Uterus (tissue), 4 donors: ENCODE measurements at places on chromosomes 16 and 17.

DNA sequence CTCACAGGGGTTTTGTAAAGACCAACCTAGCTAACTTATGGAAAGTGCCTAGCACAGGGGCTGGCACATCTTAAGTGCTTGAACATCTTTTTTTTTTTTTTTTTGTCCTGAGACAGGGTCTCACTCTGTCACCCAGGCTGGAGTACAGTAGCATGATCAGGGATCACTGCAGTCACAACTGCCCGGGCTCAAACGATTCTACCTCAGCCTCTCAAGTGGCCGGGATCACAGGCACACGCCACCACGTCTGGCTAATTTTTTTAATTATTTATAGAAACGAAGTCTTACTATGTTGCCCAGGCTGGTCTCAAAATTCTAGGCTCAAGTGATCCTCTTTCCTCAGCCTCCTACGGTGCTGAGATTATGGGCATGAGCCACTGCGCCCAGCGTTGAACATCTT lies 1.3 kb downstream of the LYRM9 start:
- DNase-seq, result no peak

GRCh38 chr17:38588788-38589174 lies 17.0 kb downstream of the SRCIN1 start:
- DNase-seq, result no peak

GRCh38 chr16:7221157-7221556 lies 111.5 kb upstream of the RBFOX1 start:
- no peak for DNase-seq

GRCh38 chr16:704552-705380 lies 835 bp downstream of the FBXL16 start:
- DNase-seq, result no peak

GRCh38 chr17:81270279-81270678 lies 24.8 kb downstream of the SLC38A10 start:
- DNase-seq, result no peak

- DNase-seq, result no peak
Observed at GRCh38 chr16:8858994-8859912, 9.6 kb downstream of the CARHSP1 start.

DNA sequence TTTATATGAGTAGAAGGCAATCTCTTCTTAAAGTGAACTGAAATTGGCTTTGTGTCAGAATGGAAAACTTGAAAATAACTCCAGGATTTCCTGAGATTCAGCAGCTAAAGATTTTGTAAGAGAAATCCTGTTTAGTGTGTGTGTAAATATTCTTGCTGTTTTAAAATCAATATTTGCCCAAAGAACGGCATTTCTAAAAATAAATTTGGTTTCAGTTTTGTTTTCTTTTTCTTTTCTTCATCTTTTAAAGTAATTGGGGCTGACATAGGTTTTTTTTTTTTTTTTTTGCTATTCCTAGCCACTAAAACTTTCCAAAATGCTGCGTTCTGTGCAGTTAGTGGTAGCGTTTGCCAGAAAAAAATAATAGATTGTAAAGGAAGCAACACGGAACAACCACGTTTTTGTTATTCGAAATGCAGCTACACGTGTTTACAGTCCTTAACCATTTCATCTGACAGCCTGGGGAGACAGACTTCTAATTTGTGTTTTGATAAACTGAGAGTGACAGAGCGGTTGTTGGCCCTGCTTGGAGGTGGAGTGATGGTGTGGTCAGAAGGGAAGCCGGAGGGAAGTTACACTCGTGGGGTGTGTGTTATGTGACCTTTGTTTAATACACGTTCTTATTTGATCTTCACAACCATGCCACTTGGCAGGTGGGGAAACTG lies 21.6 kb upstream of the SMPD3 start:
- no peak for DNase-seq

GRCh38 chr16:67833030-67833414 lies 9.1 kb upstream of the THAP11 start:
- DNase-seq, result no peak

DNA sequence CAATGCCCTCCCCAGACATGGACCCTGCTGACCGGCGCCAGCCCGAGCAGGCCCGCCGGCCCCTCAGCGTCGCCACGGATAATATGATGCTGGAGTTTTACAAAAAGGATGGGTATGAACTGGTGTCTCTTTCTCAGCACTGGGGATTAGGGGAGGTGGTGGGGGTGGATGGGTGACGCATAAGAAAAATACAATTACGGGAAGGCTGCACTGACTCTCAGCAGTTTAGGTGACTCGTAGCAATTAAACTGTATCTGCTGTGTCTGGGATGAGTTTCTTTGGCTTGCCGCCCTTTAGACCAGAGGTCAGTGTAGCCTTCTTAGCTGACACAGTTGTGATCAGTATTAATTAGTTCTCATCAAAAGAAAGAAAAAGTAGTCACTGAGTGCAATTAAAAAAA lies 59.0 kb downstream of the ELAC2 start:
- no peak for DNase-seq

GRCh38 chr17:49886036-49886435 lies 38.2 kb upstream of the TAC4 start:
- DNase-seq, result no peak

GRCh38 chr16:75494661-75495075 lies 573 bp downstream of the CHST6 start:
- DNase-seq, result no peak

GRCh38 chr17:62703261-62703775 lies 75.8 kb downstream of the MRC2 start:
- DNase-seq, result peak; percentile 33

GRCh38 chr16:70495425-70496182 lies 27.8 kb downstream of the COG4 start:
- no peak for DNase-seq

DNA sequence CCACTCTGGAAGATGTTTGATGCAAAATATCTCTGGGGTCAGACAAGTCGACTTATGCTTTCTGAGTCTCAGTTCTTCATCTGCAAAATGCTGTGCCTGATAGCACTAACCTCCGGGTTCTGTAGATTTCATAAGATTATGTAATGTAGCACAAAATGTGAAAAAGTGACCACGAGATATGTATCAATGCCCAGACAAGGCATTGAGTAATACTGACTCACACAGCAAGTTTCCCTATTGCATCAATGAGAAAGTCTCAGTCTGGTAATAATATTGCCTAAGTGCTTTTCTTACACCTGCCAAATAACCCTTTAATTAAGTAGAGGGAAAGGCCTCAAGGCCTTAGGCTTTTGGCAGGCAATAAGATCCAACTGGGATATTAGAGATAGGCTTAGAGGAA lies 41.4 kb upstream of the MMP2 start:
- DNase-seq, result no peak

DNA sequence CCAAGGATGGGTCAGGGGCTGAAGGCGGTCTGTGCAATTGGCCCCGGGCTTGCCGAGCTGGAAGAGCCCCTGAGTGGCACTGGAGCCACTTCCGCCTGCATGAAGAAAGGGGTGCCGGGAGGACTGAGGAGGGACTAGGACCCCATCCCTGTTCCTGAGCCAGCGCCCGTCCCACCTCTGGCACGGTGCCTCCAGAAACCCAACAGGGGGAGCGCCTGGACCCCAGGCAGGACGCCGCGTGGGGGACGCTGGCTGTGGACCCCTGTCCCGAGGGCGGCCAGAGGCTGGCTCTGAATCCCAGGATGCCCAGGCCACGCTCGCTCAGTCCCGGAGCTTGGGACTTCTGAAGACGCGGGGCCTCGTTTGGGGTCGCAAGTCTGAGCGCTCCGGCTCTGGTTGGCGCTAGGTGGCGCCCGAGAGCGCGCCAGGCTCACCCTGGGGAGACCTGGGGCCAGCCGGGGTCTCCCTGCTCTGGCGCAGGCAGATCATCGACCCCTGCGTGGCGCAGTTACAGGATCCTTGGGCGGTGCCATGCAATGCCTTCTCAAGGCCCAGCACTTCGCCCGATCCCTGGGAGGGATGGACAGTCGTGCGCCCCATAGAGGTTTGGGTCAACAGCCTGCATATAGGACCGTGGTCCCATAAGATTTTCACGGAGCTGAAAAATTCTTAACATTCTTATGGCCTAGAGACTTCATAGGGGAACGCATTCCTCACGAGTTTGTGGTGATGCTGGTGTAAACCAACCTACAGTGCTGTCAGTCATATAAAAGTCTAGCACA lies 58.5 kb upstream of the CREBBP start:
- peak; percentile 63 for DNase-seq

- DNase-seq, result no peak
Observed at GRCh38 chr16:7420079-7420478, 87.4 kb downstream of the RBFOX1 start.

DNA sequence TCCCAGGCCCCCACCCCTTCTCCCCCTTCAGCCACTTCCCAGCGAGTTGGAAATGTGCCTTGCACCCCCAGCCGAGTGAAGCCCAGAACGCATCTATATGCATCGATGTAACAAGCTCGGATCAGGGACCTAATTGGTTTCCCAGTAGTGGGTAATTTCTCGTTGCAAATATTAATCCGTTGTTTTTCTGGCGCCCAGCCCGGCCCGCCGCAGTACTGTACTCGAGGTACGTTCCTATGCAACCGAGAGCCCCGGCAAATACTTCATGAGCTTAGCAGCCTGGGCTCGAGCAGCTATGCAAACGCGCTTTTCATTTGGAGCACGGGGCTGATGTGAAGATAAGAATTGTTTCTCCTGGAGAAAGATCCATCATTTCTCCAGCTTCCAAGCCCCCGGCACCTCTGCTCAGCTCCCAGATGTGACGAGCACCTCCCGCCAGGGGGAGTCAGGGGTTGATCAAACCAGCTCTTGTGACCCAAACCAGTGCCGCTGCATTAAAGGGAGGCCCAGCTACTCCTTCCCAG lies 229.8 kb downstream of the KATNIP start:
- peak; percentile 58 for DNase-seq

DNA sequence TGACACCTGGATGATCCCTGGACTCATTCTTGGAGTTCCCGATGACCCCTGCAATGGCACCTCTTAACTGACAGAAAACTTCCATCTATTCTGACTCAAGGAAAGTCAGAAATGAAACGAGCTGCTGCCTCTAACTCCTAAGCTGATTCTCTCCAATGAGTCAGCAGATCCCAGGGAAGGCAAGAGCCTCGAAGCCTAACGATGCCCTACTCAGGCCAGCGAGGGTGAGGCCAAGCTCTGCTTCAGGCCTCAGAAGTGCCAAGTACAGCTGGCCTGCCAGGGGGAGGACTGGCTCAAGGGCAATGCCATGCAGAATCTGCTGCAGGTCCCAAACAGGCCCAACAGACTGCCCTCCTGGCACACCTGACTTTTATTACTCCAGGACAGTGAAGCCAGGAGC lies 36.3 kb downstream of the PLXDC1 start:
- no peak for DNase-seq

- no peak for DNase-seq
Observed at GRCh38 chr17:34009912-34010311, 245.2 kb upstream of the CCL2 start.

- DNase-seq, result no peak
Observed at GRCh38 chr17:42853968-42854790, 3.2 kb downstream of the AOC3 start.

GRCh38 chr16:21223787-21224186 lies 9.7 kb upstream of the ANKS4B start:
- DNase-seq, result no peak

DNA sequence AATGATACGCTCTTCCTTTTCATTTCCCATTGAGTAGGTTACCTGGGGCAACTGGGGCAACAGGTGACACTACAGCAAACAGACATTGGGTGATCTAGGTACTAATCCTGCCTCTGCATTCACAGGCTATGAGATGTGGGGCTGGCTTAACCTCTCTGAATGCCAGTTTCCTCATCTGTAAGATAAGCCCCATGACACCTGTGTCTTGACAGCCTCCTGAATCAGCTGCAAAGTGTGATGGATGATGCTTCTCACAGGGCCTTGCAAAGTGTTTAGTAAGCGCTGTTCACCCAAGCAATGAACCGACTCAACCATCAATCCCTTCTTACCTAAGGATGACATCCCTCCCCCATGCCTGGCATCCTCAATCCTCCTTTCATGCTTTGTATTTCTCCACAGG lies 322.8 kb downstream of the XYLT1 start:
- no peak for DNase-seq

- DNase-seq, result no peak
Observed at GRCh38 chr16:89958068-89958467, 9.5 kb downstream of the DEF8 start.

DNA sequence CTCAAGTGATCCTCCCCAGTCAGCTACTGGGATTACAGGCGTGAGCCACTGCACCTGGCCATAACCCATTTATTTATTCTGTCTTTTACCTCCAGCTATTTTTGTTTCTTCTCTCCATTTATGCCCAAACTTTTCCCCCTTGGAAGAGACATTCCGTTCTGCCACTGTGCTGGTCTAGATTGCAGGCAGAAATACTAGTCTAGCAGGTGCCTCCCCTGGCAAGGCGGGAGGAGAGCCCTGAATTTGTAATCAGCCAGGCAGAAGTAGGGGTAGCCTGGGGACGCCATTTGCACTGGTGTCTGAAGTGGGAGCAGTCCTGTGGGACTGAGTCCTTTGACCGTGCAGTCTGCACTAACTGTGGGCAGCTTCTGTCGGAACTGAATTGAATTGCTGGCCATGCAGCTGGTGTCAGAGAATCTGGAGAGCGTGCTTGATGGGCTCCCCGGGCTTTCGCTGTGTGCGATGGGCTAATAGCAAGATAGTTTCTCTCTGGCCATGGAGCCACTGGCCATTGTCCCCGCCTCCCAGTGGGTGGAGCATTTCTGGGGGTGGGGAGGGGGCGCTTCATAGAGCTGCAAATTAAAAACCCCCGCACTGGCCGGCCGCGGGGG lies 31.5 kb upstream of the LITAF start:
- DNase-seq, result no peak

GRCh38 chr16:1468426-1468810 lies 6.4 kb downstream of the CLCN7 start:
- no peak for DNase-seq

GRCh38 chr17:71740866-71741265 lies 380.0 kb upstream of the SOX9 start:
- no peak for DNase-seq

- no peak for DNase-seq
Observed at GRCh38 chr16:595094-595528, 5.2 kb downstream of the RAB40C start.

DNA sequence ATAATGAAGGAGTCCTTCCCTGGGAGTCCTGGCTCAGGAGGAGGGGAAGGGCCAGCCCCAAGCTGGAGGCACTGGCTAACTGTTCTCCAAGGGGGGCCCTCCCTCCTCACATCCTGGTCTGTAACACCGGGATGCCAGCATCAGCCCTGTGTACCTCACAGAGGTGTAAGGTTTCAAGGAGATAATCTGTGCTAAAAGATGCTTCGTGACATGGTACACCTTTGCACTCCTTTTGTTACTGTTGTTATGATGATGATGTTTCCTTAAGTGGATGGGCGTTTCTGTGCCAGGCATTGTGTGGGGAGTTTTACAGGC lies 236.7 kb upstream of the TNRC6C start:
- no peak for DNase-seq
